ENCODE measurements at places on chromosomes 5 and 9.

GRCh38 chr5:171480239-171480638, 60.8 kb downstream of the FGF18 start:
- no peak for DNase-seq

- DNase-seq: no peak
Measured at GRCh38 chr5:176803068-176803942, 7.1 kb upstream of the UNC5A start.

GRCh38 chr5:129856325-129856724, 47.9 kb upstream of the CHSY3 start:
- no peak for DNase-seq

DNA sequence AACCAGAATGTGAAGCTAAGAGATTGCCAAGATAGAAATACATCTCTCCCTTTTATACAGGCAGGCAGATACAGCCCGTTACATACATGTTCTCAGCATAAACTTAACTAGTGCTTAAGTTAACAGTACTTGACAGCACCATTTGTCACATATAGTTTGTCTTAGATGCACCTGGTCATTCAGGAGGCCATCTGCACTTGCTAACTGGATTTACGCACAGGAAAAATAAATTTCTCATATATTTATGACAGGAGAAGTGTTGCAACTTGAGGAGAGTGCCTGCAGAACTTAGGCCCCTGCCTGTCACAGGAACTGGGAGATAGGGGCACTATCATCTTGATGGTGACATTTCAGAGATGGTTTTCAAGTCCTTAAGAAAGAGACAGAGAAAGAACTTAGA, 1462.1 kb upstream of the CDH9 start:
- DNase-seq: no peak

DNA sequence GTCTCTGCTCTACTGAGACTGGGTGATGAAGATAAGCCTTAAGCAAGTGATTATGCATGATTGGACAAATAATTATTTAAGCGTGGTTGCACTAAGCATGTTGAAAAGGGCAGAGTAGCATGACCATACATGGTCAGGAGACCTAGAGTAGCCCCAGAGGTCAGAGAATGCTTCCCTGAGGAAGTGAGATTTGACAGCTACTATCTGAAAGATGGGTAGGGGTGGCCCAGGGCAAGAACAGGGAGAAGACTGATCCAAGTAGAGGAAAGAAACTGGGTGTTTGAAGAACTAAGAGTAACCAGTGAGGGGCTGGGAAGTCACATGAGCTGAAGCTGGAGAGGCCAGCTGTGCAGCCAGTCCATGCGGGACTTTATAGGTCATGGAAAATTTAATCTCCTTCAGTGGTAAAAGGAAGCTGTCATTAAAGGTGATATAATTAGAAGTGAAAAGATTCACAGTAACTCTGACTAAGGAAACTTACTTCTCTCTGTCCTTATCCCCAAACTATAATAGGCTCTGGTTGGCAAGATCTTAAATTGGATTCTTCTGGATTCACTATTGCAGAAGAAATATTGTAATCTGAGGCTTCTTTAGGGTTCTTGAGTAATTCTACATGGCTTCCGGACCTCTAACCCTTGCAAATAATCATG, 35.2 kb downstream of the YIPF5 start:
- DNase-seq: no peak

GRCh38 chr9:127767909-127768331, 10.5 kb downstream of the SH2D3C start:
- DNase-seq: no peak

DNA sequence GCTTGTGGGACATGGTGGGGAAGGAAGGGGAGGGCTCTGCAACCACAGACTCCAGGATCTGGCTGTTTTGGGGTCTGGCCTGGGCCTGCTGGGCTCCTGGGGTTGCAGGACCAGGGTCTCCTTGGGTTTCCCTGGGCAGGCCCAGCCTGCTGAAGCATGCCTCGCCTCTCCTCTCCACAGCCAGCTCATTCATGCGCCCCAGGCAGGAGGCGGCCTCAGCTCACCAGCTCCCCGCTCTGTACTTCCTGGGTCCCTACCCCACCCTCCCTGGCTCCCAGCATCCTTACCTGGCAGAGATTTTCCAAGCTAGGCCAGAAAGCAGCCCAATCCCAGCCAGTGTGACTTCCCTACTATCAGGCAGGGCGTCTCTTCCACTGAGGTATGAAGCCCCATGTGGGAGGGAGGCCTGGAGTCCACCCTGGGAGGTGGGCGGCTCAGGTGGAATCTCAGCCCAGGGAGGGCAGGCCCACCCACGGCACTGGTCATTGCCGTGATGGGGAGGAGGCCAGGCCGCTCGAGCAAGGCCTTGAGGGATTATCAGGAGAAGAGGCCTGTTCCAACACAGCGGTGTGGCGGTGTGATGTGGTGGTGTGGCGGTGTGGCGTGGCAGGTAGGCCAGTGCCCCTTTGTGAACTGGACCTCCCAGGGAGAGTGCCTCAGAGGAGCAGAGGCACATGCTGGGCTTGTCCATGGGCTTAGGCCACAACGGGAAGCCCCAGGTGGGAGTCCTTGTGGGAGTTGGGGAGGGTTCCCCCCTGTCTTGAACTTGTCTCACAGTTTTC, 103.4 kb downstream of the DAB2IP start:
- DNase-seq: no peak

DNA sequence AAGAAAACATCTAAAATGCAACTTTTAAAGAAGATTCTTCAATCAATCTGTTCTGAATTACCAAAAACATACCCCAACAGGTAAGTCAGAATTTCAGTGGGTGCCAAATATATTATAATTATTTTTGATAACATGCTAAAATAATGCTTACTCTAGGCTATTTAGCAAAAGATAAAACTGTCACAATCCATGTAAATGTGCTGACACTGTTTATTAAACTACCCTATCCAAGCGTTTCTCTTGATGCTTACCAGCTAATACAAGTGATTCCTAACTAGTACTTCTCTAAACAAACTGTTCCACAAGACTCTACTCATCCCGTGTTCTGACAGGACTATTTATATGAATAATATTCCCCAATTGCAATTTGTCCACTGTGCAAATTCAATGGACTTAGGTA, 236.7 kb downstream of the BNC2 start:
- no peak for DNase-seq

DNA sequence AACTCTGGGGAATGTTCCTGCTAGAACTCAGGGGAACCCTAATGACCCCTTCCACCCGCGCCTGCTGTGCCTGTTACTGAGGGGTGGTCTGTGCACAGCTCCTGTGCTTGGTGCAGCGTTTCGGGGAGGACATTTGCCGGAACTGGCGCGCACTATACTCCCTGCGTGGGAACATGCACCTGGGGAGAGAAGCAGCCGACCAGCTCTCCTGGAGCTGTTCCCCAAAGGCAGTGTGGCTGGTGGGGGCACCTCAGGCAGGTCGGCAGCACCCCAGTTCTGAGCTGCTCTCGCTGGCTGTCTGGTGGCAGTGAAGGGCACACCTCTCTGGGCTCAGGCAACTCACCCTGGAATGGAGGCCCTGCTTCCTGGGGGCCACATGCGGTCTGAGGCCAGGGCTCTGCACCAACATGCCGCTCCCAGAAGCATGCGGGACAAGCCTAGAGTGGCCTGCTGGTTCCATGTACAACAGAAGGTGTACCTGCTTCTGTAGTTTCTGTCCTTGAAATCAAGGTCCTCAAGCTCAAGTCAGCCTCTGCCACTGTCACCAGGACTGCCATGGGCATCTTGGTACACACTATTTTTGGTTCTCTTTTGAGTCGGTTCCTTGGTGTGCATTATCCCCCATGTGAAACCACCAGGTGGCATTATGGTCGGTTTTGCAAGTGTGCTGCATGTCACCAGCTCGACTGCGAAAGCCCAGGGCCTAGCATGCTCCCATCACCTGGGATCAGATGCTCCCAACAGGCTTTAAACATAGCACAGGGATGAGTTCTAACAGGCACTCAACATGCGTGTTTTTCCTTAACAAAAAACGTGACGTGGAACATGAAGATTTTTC, 7.8 kb upstream of the MRNIP start:
- DNase-seq: peak; percentile 47

- no peak for DNase-seq
Measured at GRCh38 chr5:5752844-5753243, 330.4 kb downstream of the ICE1 start.

DNA sequence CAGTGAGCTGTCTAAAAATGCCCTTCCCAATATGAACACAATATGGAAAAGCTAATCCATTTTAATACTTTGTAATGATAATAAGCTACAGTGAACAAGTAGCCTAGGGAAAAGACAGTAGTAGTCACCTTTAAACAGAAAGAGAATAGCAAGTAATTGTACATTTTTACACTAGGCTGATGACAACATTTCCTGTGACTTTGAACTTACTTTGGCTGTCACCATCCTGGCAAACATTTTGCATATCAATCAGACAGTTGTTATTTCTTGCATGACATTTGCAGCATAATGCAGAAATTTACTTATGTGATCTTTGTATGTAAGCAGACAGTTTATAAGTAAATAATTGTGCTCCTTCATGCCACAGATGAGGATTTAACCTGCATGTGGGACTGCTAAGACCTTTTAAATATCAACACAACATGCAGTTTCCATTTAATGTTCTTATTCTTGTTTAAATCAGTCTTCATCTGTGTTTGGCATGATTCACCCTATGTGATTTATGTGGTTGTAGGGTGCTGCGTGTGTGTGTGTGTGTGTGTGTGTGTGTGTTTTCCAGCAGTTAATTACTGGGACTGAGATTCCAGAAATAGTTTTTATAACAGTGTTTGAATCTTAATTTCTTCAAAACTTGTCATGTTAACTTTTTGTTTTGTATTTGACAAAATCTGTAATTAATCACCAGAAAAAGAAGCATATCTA, 997.1 kb upstream of the ARRDC3 start:
- no peak for DNase-seq

DNA sequence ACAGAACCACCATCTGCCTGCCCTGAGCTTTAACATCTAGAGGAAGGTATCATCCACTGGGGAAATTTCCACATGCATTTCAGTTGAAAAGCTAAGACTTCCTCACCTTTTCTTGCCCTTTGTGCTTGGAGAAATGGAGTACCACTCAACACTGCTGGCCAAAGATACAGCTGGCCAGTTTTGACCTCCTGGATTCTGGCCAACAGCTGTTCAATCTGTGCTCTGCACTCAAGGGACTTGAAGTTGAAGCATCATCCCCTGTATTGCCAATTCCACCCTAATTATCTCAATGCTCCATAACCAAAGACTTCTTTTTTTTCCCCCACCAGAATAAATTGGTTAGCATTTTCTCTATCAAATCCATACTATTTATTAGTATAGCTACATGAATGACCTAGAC, 70.4 kb upstream of the PRDM9 start:
- DNase-seq: no peak

DNA sequence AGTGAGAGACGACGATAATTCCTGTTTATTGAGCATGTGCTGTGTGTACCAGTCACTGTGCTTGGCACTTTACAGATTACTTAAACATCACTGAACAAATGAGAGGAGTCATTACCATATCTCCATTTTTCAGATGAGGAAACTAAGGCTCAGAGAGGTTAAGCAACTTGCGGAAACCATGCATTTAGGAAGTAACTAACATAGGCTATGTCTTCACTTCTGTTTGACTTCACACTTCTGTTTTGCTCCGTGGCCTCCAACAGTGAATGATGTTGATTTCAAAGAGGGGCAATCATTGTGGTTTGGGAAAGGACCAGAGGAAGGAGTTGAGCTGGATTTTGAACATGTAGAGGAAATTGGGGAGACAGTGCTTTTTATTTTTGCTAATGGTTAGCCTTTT, 16.7 kb downstream of the GCNT1 start:
- DNase-seq: no peak

DNA sequence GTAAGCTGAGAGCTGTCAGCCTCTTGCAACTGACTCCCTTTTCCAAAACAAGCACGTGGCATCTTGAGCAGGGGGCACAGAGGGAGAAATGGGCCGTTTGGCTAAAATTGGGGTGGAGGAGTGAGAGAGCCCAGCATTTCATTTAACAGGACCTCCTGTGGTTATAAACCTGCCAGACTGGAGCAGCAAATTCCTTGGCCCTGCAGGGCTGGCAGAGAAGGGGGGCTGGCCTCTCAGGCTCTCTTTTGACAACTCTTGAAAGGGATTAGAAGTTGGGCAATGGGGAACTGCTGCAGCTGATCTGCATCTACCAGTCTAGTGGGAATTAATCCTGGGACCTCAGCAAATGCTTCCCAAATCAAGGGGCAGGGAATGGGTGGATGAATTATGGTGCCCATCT, 7.2 kb upstream of the POU4F3 start:
- no peak for DNase-seq

DNA sequence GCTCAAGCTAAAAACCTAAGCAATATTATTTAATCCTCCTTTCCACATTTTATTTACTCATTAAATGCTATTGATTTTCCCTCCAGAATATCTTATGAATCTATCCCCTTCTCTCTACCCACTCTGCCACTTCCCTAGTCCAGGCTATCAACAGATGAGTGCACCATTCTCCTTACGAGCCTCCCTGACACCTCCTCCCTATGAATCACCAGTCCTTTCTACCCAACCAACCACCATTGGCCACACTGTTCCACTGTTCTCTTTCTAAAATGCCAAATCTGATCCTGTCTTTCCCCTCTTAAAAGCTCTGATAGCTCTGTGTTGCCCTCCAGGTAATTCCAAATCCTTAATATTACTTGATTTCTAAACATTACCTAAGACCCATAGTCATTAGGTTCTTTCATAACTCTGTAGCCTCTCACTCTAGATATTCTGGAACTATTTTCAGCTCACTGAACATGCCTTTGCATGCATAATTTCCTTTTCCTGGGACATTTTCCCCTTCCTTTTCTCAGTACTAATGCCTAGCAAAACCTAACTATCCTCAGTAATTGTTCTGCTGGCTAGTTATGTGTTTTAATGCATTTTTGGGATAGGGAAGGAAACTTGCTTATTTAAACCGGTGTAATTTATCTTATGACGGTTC, 126.3 kb downstream of the UNC13B start:
- no peak for DNase-seq

DNA sequence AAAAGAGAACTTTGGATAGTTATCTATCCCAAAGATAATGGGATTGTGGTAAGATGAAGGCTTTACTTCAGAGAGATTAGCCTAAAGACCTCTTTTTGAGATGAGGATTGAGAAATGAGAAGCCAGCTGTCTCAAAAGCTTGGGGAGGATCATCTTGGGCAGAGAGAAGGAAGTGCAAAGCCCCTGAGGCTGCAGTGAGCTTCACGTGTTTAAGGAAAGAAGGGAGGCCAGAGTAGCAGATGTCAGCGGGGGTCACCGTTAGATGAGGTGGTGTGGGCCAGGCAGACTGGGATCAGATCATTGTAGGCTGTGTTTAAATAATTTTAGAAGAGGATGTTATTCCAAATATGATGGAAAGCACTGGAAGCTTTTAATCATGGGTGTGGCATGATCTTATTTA, 270.1 kb downstream of the ARHGEF28 start:
- DNase-seq: no peak

GRCh38 chr5:155773680-155774079, 553.3 kb upstream of the SGCD start:
- DNase-seq: no peak

- no peak for DNase-seq
Measured at GRCh38 chr5:164184158-164184557, 678.7 kb downstream of the MAT2B start.

DNA sequence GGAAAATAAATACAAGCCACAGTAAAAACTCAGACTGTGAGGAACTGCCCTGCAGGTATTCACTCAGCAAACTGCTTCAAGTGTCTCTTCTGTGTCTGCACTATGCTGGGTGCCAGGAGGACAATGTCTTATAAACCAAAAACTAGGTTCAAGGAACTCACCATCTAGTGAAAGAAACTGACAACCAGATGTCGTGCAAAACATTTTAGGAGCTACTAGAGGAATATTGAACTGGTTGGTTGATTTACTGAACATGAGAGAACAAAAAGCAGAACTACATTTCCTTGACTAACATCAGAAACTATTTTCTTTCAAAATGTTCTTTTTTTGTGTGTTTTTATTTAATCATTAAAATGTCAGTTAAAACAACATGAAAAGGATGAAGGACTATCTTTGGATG, 35.2 kb downstream of the ZNF366 start:
- no peak for DNase-seq
